CD4-positive, alpha-beta T cell treated with Interleukin-6 at 100 ng/mL for 8 hours (primary cell): ENCODE measurements at places on chromosomes 13 and 19.

DNA sequence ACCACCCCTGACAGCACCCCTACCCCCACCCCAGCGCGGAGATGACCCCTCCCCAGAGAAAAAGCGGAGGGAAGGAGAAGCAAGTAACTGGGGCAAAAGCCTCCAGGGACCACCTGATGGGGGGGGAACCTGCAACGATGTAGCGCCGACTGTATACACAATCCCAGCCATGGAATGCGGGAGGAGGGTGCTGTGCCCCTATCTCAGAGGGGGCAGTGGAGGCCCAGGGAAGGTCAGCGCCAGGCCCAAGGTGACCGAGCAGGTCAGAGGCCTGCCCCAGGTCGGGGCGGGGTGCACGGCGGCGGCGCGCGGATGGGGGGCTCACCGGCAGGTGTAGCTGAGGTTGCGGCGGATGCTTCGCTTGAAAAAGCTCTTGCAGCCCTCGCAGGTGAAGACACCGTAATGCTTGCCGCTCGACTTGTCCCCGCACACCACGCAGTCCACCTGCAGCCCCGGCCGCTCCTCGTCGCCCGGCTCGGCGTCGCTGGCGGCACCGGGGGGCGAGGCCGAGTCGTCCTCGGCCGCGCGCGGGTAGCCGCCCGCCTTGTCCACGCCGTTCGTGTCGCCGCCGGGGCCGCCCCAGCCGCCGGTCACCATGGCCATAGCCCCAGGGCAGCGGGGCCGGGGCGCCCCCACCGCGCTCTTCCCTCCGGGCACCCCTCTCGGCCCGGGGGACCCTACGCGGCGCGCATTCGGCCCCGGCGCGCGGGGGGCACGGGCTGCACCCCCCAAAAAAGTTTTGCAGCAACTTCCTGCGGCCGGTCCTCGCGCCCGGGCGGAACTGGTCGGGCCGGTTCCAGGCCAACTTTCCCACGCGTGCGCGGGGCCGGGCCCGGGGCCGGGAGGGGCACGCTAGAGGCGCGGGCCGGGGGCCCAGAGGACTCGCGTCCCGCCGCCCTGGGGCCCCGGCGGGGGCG lies 843 bp downstream of the NR2F6 start:
- DNase-seq: no peak

GRCh38 chr13:48220981-48221685 lies 11.9 kb upstream of the ITM2B start:
- DNase-seq: peak; percentile 24

DNA sequence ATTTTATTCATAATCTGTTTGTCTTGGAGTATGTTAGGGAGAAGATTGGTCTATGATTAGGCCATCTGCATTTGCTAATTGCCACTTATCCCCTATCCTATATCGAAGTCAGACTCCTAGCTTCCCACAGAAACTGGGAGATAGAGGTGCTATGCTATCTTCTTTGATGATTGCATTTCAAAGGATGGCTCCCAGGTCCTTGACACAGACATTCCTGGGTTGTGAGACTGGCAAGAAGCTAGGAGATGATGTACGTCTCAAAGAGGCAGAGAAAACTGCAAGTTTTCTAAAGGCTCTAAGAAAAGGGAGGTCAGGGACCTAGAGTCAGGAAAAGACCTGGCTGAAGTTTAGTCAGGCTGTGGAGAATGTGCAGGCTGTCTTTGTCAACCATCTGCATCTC lies 1251.9 kb downstream of the PCDH17 start:
- no peak for DNase-seq

GRCh38 chr13:58406545-58406944 lies 775.0 kb downstream of the PCDH17 start:
- no peak for DNase-seq

DNA sequence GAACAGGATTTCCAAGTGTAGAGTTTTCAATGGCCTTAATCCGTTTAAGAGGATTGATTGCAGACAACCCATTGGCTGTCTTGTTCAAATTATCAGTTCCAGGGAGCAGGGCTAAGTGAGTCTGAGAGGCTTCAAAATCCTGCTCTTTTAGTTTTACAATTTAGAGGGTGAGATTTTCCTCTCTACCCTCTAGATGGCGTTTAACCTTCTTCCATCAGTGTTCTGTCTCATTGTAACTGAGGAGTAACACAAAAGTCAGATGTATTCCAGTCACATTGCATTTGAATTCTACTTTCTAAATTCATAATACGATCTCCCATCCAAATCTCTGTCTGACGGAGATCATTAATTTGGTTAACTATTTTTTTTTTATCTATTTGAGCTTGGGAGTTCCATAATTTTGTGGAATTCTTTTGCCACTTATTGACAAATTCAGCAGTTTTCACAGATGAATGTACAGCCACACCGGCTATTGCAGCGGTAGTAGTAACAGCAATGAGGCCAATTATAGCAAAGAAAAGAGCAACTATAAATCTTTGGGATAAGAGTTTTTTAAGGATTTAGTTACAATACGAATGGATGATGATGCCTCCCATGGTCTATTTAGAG lies 7.8 kb upstream of the C19orf84 start:
- peak; percentile 26 for DNase-seq

GRCh38 chr19:52679598-52679997 lies 41.4 kb upstream of the ZNF83 start:
- DNase-seq: no peak

DNA sequence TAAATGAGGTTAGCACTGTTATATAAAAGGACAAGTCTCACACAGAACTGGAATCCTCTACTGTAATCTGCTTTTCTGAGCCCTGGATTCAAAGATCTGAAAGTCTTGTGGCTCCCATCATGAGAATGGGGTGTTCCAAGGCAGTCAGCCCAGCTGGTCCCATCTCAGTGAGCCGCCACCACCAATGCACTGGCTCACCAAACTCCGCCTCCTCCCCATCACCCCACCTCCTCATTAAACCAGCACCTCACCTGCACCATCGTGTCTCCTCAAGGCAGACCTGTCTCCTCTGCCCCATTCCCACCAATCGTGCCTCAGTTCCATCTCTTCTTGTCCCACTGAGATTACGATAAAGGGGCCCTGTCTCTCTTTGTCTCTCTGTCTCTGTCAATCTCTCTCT lies 166.7 kb downstream of the USP12 start:
- no peak for DNase-seq

GRCh38 chr13:84844473-84844872 lies 954.7 kb downstream of the SLITRK6 start:
- DNase-seq: no peak

- no peak for DNase-seq
Measured at GRCh38 chr13:105445796-105446195, 1089.7 kb downstream of the EFNB2 start.

DNA sequence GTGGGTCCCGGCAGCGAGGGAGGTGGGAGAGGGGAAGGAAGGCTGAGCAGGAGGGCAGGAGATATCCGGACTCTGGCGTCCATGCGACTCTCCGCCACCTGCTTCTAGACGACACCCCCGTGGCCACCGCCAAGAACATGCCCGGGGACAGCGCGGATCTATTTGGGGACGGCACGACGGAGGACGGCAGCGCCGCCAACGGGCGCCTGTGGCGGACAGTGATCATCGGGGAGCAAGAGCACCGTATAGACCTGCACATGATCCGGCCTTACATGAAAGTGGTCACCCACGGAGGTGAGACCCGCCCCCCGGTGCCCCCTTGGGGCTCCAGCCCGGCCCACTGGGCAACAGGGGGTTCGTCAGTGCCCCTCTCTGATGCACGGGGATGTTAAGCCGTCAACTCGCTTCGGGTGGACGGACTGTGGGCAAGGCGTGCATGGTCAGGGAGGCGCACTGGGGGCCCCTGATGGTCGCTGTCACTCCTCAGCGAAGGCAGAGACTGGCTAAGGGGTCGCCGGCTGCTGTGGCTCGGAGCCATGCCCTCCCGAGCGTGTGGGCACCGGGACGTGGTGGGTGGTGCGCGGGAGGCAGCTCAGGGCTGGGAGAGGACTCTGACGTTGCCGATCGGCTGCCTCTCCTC lies 25.1 kb upstream of the NMRK2 start:
- no peak for DNase-seq

DNA sequence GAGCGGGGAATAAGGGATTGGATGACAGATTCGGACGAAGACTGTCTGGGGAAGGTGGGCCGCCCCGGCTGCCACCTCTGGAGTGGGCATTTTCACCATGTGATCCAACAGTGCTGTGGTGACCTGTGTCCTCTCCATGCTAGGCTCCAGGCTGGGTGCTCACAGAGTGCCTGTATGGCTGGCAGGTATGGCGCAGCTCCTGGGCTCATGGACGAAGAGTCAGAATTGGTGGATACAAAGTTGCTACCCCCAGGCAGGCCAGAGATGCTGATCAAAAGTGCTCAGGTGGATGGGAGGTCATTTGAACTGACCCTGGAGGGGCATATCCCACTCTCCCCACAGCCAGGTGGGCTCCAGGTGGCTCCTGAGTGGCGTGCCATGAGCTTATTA lies 111.3 kb upstream of the UQCRFS1 start:
- no peak for DNase-seq

DNA sequence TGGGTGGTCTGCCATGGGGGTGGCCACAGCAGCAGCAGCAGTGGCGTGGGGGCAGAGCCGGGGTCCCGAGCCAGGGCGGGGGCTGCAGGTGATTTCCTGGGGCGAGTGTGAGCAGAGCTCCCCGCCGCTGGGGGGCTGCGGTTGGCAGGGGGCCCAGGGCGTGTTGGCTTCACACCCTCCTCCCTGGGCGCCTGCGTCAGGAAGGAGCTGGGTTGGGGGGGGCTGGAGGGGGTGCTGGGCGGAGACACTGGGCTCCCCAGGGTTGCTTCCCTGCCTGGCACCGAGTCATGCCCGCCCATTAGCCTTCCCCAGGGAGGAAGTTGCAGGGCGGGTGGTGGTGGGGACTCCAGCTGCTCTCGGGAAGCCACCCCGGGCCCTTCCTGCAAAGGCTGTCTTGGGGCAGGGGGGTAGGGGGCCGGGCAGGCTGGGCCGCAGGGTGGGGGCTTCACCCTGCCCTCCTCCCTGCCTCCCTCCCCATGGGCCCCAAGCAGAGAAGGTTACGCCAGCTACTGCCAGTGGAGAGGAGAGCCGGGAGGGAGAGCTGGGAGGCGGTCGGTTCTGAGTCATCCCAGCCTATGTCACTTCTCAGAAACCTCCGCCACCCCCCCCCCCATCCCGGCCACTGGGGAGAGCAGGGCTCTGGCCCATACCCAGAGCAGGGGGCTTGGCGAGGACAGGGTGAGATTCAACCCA lies 4.6 kb downstream of the MIDN start:
- peak; percentile 87 for DNase-seq

- no peak for DNase-seq
Measured at GRCh38 chr13:98893371-98893770, 84.5 kb downstream of the DOCK9 start.

GRCh38 chr13:109276261-109276660 lies 510.1 kb downstream of the IRS2 start:
- DNase-seq: no peak

DNA sequence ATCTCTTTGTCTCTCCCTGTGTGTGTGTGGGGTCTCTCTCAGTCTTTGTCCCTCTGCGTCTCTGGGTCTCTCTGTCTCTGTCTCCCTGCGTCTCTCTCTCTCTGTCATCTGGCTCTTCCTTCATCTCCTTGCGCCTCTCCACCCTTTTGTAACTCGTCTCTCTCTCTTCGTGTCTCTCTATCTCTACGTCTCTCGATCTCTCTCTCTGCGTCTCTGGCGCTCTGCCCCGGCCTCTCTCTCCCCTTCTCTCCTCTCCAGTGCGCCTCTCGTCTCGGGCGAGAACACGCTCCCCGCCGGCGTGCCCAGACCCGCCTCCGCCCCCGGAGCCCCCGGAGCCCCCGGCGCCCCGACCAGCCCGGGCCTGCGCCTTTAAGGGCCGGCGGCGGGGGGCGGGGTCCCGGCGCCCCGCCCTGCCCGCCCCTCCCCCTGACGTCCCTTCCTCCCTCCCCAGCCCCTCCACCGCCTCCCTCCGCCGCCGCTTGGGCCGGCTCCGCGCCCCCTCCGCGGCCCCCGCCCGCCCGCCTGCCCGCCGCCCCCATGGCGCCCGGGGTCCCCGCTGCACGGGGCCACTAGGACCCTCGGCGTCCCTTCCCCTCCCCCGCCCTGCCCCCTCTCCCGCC lies at the start of gene MARK4:
TSS of gene MARK4 (plus strand) at position 440 of the 620 bp plus-strand sequence. CDS start 318 bp downstream, outside the sequence.
- peak; percentile 58 for DNase-seq

DNA sequence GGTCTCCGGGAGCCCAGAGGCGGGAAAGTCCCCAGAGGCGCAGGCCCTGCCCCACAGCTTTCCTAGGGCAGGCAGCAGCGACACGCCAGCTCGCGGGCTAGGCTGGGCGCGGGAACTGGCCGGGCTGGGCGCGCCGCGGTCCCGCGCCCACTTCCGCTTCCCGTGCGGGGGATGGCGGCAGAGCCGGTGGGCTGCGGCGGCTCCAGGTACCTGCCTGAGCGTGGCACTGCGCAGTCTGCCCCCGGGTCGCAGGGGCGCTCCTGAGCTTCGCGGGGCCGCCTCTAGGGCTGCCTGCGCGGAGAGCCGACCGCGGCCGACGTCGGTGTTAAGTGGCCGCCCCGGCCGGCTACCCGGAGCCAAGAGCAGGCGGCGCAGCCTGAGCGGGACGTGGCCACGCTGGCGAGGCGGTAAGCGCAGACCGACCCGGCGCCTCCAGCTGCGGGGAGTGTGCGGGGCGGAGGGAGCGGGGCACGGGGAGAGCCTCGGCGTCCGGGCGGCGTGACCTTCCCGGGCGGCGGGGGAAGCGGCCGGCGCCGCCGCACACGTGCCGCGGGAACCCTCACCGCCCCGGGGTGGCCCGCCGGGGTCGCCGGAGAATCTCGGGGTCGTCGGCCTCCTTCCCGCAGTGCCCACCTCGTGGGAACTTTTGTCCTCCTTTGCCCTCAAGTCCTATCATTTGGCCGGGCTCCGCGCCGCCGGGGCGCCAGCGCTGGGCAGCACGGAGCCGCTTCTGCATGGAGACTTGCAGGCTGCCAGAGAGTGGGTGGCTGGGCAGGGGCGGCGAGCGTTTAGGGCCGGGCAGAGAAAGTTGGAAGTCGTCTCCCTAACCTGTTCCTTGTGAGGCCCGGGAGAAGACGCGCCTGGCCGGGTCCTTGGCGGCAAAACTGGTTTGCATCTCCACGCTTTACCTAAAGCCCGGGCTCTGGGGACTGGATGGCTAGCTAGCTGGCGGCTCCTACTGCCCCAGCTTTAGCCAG lies 31.4 kb upstream of the MPHOSPH8 start:
- DNase-seq: no peak

GRCh38 chr13:79990048-79990447 lies 350.9 kb downstream of the SPRY2 start:
- DNase-seq: no peak

- DNase-seq: peak; percentile 89
Measured at GRCh38 chr19:46860846-46861690, at the start of gene ARHGAP35. TSS of gene ARHGAP35 (plus strand) at chr19:46860997. CDS start at chr19:46918676, 57,679 bp downstream.

DNA sequence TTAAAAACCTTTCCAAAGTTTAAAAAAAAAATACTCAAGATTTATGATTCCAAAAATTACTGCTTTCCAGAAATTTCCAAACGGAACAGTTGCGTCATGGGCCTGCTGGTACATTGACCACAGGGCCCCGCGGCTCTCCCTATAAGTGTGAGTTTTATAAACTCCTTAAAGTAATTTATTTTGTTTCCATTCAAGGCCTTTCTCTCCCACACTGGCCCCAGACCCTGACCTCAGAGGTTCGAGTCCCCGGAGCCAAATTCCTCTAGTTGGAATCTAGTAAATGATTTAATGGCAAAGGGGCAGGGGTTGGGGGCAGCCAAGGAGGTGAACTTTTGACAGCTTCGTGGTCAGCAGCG lies 97.5 kb downstream of the INSR start:
- no peak for DNase-seq

- no peak for DNase-seq
Measured at GRCh38 chr19:5956728-5957127, 21.2 kb downstream of the RANBP3 start.

GRCh38 chr19:11345122-11345803 lies 805 bp downstream of the TMEM205 start:
- no peak for DNase-seq

GRCh38 chr19:7897292-7897691 lies 6.4 kb upstream of the MAP2K7 start:
- DNase-seq: no peak

GRCh38 chr13:44932850-44933251 lies 56.4 kb downstream of the NUFIP1 start:
- no peak for DNase-seq
